ENCODE measurements at places on chromosomes 13 and 19.

GRCh38 chr19:33414667-33415605, 41.4 kb downstream of the CEBPG start:
- no peak for DNase-seq

DNA sequence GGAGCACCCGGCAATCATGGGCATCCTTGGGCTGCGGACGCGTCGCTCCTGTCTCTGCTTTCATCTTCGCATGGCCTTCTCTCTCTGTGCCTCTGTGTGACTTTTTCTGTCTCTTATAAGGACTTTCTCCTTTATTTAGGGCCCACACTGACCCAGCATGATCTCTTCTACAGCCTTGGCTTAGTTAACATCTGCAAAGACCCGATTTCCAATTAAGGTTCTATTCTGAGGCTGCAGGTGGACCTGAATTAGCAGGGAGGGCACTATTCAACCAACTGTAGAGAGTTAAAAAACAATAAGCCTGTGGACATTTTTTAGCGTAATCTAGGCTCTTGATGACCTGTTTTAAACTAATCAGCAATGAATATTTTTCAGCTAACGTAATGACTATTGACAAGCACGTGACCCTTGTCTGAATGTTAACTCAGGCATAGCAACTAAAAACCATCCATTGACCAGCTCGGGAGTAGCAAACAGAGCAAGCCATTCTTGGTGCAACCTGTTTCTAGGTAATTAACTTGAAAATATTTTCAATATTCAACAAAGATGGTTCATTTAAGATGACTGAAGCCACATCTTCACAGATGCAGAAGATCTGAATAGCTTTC, 15.2 kb downstream of the F10 start:
- DNase-seq = no peak

DNA sequence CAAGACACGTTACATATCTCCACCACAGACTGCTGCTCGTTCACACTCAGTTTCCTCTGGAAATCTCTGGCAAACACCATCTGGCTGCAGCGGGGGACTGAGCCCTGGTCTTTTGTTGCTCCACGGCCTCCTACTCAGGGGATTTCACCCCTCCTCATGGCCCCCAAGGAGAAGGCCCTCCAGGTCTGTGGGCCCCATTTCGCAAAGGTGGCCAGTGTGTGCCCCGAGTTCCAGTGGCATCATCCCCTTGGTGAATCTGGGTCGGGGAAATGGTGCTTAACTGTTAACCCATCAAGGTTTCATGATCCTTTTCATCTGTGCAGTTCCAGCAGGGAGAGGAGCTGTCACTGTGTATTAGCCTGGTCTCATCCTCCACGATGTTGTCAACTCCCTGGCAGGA, 235.4 kb upstream of the MAB21L1 start:
- no peak for DNase-seq

DNA sequence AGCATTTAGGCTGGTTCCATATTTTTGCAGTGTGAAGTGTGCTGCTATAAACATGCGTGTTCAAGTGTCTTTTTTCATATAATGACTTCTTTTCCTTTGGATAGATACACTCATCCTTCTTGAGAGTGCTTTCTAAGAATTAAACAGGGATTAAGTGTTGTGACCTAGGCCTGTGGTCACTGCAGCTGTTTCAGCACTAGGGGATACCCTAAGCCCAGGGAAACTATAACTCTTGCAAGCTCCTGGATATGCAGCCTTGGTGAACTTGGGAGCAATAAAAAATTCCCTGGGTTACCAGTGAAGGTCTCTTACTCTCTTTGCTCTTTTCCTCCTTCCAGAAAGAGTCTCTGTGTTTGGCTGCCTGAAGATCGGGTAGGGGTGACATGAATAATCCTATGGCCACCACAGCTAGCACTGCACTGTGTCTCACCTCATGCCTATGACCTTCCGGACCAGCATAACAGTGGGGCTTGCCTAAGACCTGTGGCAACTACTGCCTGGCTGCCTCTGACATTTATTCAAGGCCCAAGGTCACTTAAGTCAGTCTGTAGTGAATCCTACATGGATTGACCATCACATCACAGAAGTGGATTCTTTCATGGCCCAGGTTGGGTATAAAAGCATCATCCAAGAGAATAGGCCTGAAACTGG, 799.7 kb downstream of the DACH1 start:
- no peak for DNase-seq
